ENCODE measurements at places on chromosomes 4 and X. TPM values are rescaled to one million over a fixed set of nuclear protein-coding genes. Genes with fewer than 3 reads are reported as not detected.

GRCh38 chrX:53133400-53133799 lies 39.5 kb downstream of the KANTR start:
- H3K4me3 ChIP-seq: no peak overlapping the region
- H3K27me3 ChIP-seq: no peaks in the 10 kb centered on the region
- no peak for DNase-seq
- peaks cover 3% of the 10 kb centered on the region for H3K36me3 ChIP-seq
- no peaks in the 10 kb centered on the region for H3K4me1 ChIP-seq

- H3K36me3 ChIP-seq: no peaks in the 10 kb centered on the region
- peaks cover 21% of the 10 kb centered on the region for H3K27me3 ChIP-seq
- no peak for DNase-seq
- no peak overlapping the region for H3K4me3 ChIP-seq
Observed at GRCh38 chr4:109294468-109295020, 7.9 kb downstream of the COL25A1 start.

DNA sequence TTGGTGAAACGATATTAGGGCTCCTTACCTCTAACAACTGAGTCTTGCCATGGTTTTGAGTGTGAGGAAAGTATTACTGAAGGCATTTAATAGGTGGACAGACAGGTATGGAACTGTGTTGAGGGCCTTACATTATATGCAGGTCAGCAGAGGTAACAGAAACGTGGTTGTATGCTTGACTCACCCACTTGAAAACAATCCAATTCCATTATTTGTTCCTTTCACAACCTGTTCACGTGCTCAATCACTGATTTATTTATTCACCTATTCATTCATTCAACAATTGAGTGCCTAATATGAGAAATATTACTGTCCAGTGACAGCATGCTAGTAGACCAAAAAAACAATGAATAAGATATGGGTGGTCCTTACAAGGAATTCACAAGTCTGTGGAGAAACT lies 33.3 kb upstream of the PPARGC1A start:
- no peaks in the 10 kb centered on the region for H3K27me3 ChIP-seq
- DNase-seq: no peak
- H3K27ac ChIP-seq: no peak overlapping the region
- H3K4me3 ChIP-seq: no peak overlapping the region

DNA sequence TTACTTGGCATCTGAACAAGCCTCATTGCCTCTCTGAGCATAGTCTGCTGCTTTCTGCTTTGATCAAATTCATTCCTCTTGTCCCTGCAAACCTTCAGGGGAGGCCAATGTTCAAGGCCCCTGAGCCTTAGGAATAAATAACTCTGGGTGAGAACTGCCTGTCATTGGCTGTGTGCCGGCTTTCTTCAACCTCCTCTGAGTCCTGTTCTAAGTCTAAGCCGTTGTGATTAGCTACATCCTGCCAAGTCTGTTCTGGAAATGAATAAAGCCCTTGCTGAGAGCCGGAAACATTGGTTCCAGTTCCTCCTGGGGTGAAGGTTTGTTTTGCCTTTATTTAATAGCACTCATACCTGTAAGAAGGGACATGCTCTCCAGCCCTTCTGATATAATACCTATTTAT lies 13.8 kb downstream of the RNF4 start:
- peak overlapping the region; percentile 70 for H3K27ac ChIP-seq
- H3K36me3 ChIP-seq: peaks cover 15% of the 10 kb centered on the region
- DNase-seq: peak; percentile 41
- H3K27me3 ChIP-seq: no peaks in the 10 kb centered on the region
- H3K4me1 ChIP-seq: peaks cover 88% of the 10 kb centered on the region

DNA sequence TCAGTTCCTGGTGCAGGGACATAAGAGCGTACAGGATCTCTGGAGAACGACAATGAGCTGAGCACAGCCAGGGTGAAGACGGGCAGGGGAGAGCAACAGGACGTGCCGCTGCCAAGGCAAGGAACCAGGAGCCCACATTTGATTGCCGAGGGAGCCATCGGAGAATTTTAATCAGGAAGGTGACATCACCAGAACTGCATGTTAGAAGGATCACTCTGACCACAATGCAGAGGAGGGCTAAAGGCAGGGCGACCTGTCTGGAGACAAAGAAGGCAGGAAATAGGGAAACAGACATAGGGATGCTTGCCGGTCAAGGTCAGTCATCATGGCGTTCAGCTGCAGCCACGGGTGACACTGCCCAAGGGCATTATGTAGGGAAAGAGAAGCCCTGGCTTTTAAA lies 81.4 kb downstream of the RBM47 start:
- H3K27ac ChIP-seq: no peak overlapping the region
- no peak for DNase-seq
- H3K4me3 ChIP-seq: no peak overlapping the region
- no peaks in the 10 kb centered on the region for H3K36me3 ChIP-seq

DNA sequence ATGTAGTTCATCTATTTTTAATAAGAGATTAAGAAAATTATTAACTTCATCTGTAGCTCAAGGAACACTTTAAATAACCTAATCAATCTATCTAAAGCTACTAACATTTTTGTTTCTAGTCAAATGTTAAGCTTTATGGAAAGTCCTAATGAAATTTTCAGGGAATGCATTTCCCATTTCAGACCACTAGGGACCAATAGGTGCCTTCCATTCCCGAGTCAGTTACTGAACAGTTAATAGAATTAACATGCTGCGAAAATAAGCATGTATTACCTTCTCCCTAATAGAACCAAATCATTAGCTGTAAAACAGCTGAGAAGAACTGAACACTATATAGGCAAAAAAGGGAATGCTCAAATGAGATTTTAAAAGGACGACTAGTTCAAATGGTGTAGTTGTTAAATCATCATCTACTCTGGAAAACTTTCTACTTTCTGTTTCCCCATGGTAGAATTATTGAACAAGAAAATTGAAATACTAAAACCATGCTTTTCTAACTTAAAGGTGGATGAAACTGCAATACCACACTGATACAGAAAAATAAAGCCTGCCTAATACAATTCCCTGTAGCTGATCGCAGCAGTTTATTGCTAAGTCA lies 22.5 kb downstream of the STX18 start:
- H3K4me1 ChIP-seq: peaks cover 28% of the 10 kb centered on the region
- no peak overlapping the region for H3K27ac ChIP-seq
- DNase-seq: no peak
- peaks cover 3% of the 10 kb centered on the region for H3K36me3 ChIP-seq
- H3K4me3 ChIP-seq: no peak overlapping the region
- H3K27me3 ChIP-seq: no peaks in the 10 kb centered on the region

Gene VCX3A
- not detected for total RNA-seq

Gene NALF2
- total RNA-seq: 0.11 TPM
